ENCODE measurements at places on chromosomes 3 and 15.

GRCh38 chr3:147945968-147946519 is 536.9 kb downstream of the ZIC1 start:
- peak; percentile 85 for DNase-seq

DNA sequence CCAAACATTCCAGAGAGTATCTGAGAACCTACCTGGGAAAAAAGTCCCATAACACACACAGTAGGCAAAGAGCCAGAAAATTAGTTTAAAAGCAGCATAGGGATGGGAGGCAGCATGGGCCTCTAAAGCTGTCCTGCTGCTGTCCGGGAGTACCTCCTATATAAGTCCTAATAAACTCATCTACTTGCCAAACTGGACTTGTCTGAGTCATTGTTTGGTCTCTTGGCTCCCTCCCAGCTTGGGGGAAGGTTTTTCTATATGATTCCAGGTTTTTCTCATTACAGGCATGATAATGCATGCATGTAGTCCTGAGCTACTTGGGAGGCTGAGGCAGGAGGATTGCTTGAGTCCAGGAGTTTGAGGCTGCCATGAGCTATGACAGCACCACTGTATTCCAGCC is 17.5 kb upstream of the HACD2 start:
- peak; percentile 90 for DNase-seq

DNA sequence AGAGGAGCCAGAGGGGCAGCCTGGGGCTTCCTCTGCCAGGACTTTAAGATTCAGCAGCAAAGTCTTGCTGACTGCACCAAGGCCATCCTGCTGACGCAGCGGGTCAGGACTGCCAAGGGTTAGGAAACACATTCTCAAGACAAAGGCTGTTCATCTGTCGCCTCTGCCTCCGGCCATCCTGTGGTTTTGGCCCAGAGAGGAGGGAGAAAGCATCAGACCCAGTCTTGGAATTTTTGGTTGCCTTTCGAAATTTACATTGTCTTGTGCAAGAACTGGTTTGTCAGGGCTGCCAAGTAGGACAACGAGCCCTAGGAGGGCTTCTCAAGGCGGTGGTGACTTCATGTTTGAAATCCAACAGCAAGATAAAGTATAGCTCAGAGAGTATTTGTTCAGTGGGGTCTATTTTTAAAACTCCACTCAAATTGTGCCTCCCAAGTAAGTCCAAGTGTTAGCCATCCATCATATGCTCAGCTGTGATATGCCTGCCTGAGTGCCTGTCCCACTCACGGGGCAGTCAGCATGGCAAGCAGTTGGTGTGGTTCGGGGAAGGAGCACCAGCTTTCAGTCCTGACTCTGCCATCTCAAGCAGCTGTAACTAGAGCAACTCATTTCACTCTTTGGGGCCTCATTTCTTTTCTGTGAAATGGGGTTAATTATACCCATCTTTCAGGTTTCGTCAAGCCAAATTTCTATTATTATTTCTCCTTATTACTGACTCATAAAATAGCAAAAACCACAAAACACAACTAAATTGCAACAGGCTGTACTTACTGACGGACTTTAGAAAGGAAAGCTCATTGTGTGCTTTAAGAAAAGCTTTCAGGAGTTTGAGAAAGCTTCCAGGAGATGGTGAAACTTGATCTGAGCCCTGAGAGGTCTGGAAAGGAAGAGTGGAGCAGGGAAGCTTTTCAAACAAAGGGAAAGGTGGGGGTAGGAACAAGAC is 42.4 kb upstream of the RHO start:
- peak; percentile 99 for DNase-seq

GRCh38 chr15:38454696-38455090 is 766 bp downstream of the FAM98B start:
- DNase-seq = no peak

- no peak for DNase-seq
Observed at GRCh38 chr15:36814708-36815107, 235.3 kb downstream of the CDIN1 start.

DNA sequence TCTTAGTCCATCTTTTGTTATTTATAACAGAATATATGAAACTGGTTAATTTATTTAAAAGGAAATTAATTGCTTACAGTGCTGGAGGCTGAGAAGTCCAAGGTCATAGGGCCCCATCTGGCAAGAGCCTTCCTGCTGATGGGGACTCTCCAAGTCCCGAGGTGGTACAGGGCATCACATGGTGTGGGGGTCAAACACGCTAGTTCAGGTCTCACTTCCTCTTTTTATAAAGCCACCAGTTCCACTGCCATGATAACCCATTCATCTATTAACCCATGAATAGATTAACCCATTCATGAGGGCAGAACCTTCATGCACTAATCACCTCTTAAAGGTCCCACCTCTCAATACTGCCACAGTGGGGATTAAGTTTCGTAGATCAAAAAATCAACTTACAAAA is 659.3 kb downstream of the NAALADL2 start:
- DNase-seq = no peak

DNA sequence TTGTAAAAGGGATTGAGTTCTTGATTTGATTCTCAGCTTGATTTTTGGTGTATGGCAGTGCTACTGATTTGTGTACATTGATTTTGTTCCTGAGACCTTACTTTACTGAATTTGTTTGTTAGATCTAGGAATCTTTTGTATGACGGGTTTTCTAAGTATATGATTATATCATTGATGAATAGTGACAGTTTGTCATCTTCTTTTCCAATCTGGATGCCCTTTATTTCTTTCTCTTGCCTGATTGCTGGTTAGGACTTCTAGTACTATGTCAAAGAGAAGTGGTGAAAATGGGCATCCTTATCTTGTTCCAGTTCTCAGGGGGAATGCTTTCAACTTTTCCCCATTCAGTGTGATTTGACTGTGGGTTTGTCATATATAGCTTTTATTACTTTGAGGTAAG is 103.0 kb downstream of the DOCK3 start:
- DNase-seq = no peak

DNA sequence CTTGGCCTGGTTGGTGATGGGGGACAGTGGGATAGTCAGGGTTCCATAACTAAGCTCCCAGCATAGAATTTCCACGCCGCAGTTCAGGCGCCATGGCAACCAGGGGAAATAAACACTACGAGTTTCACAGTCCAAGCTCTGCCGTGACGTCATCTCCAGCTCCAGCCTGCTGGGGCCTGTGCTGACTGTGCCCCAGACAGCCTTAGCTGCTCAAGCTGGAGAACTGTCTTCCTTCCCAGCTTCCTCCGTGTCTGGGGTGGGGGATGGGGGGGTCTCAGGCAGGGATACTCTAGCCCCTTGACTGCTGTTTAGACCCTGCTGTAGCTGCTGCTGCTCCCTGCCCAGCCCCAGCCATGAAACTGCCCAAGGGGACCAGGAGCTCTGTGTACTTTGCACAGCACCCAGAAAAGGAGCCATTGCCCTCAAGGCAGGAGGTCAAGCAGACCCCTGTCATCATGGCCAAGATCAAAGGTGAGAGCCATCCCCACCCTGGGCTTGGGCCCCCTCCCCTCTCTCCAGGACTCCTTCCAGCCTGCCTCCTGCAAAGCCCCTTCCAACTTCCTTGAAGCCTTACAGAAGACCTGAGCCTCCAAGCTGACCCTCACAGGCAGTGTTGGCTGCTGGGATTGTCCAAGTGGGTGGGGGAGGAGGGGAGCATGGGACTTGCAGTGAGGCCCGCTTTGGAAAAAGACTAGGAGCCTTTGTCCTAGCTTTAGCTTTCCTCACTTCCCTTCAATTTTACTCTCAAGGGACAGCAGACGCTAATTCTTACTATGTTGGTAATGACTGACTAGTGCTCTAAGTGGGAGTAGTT is 11.4 kb upstream of the CSPG4 start:
- DNase-seq = peak; percentile 87

GRCh38 chr15:85763673-85764633 is 30.8 kb downstream of the KLHL25 start:
- no peak for DNase-seq

GRCh38 chr3:194507571-194507970 is 20.8 kb upstream of the ATP13A3 start:
- DNase-seq = no peak

DNA sequence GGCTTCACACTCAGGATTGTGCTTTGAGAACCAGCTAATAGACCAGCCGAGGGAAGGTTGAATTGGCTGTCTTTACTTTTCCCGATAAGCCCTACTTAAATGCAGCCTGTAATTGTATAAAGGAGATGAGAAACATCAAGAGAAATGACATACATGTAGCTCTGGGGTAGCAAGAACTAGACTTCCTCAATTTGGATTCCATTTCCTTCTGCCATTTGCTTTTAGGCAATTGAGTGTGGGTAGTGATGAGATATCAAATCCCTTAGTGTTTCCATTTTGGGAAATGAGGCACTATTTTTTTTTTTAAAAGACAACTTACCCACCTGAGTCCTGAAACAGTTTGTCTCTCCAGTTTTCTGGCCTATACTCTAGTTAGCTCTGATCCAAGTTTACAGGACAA is 2.2 kb downstream of the INAFM2 start:
- DNase-seq = no peak

- DNase-seq = no peak
Observed at GRCh38 chr15:60961541-60962485, 267.3 kb downstream of the RORA start.

- DNase-seq = no peak
Observed at GRCh38 chr3:165233501-165234195, 37.5 kb upstream of the SLITRK3 start.

DNA sequence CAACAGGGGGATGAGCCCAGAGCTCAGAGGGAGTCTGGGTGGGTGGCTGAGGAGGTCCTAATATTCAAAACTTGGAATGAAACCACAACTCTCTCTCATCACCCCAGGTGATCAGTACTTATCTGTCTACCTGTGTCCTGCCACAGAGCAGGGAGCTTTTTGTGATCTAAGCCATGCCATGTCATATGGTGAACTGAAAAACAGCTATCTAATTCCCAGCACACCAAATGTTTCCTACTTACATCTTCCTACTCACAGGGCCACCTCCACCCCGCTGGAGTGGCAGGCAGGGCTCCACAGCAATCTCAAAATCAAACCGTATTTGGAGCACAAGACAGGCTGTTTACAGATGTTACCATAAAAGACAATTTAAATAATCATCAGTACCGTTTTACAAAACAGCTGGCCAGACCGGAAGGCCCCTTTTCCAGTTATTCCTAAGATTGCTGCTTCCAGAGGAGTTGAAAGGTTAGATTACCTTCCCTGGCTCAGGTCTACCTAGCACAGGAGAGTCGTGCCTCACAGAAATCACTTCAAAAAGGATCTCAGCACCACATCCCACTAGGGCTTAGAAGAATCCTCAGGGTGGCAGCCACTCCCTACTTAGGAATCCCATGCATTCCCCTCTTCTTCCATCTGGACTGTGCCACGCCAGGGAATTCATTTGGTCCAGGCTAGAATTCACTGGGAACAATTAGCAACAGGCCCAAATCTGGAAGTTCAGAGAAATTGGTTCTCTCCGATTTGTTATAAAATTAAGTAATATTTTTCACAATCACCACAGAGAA is 226.6 kb upstream of the IL12A start:
- DNase-seq = peak; percentile 82

DNA sequence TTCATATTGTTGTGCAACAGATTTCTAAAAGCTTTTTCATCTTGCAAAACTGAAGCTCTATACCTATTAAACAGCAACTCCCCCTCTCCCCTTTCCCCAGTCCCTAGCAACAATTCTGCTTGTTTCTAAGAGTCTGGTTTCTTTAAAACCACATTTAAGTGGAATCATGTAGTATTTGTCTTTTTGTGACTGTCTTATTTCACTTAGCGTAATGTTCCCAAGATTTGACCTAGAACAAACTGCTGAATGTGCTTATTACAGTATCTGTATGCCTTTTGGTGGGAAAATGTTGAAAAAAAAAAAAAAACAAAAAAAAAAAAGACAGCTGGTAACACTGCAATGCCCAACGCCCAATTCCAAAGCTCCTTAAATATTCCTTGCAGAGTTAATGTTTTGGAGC is 19.5 kb upstream of the SPESP1 start:
- no peak for DNase-seq

GRCh38 chr3:157631478-157631877 is 128.3 kb upstream of the VEPH1 start:
- peak; percentile 36 for DNase-seq

DNA sequence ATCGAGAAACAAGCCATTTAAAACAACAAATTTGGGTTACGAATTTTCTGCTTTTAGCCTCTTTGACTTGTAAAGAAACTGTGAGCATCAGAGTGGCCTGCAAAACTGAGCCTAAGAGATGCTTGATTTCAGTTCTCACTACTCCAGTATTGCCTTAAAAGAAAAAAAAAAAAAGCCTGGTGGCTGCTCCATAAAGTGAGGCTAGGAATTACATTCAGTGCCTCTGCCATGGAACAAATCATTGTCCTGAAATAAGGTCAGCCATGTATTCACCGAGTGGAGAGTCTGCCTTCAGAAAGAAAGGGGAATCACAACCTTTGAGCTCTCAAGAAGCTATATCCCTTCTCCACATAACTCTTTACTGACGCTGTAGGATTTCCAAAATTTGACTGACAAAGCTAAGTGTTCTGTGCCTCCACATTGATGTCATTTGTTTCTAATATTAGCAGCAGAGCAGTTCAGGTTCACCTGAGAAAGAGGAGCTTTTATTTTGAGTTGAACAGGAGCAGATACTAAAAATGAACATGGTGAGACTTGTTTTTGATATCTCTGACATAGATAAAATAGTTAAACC is 137.3 kb downstream of the SSR3 start:
- no peak for DNase-seq

DNA sequence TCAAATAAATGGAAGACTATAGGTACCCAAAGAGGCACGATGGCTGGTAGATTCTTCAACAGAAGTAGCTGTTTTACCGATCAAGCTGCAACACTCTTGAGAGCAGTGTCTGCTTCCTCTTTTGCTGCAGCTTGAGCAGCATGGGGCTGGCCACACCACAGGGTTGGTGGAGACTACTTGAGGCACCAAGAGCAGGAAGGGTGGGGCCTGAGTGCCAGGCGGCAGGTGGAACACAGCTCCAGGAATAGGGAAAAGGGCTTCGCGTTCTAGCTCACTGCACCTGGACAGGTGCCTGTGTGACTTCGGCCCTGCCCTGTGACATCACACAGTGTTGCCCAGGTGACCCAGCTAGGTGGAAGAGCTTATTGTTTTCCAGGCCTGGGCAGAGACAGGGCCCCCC is at the start of gene CCDC33:
TSS of gene CCDC33 (plus strand) at position 365 of the 400 bp plus-strand sequence. CDS start 394 bp downstream, outside the sequence.
- DNase-seq = no peak

DNA sequence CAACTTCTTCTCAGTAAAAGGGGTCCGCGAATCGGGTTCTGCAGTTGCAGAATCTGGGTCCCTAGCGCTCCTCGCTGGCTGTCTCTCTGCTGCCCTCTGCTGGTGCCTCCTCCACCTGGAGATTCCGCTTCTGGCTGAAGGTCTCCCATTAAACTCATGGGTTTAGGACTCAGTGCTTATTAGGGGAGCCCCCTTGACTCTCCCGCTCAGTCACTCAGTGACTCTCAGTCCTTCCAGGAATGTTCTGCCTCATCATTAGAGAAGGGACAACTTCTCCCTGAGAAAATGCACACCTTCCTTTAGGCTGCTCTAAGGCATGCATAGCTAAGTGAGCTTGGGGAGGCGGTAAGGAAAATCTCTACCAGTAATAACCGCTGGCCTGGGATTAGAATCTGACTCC is 7.1 kb downstream of the CPN2 start:
- peak; percentile 66 for DNase-seq

- DNase-seq = peak; percentile 8
Observed at GRCh38 chr3:169813757-169814517, 1.2 kb upstream of the LRRC34 start.

All from EL (cell line).